ENCODE measurements at places on chromosomes 12 and 14. TPM values are rescaled to one million over a fixed set of nuclear protein-coding genes. Genes with fewer than 3 reads are reported as not detected.
A peak's percentile ranks its signal among the peaks of the same experiment; 100 is the strongest.

Gene KRT83
- total RNA-seq, result not detected

GRCh38 chr12:2195085-2195484, 142.3 kb downstream of the CACNA1C start:
- no peak overlapping the region for H3K4me3 ChIP-seq
- H3K27ac ChIP-seq, result no peak overlapping the region
- H3K27me3 ChIP-seq, result no peaks in the 10 kb centered on the region
- DNase-seq, result no peak
- H3K36me3 ChIP-seq, result no peaks in the 10 kb centered on the region
- no peaks in the 10 kb centered on the region for H3K4me1 ChIP-seq

GRCh38 chr14:57657487-57657886, 163.8 kb upstream of the CCDC198 start:
- no peak overlapping the region for H3K4me3 ChIP-seq
- H3K27me3 ChIP-seq, result no peaks in the 10 kb centered on the region
- no peaks in the 10 kb centered on the region for H3K36me3 ChIP-seq
- no peak for DNase-seq
- no peaks in the 10 kb centered on the region for H3K4me1 ChIP-seq
- no peak overlapping the region for H3K27ac ChIP-seq

GRCh38 chr14:61510736-61511557, 184.4 kb upstream of the HIF1A start:
- H3K4me3 ChIP-seq, result no peak overlapping the region
- peaks cover 7% of the 10 kb centered on the region for H3K4me1 ChIP-seq
- H3K27ac ChIP-seq, result peak overlapping the region; percentile 45
- DNase-seq, result no peak
- no peaks in the 10 kb centered on the region for H3K36me3 ChIP-seq

GRCh38 chr12:120012067-120012621, 23.1 kb downstream of the BICDL1 start:
- H3K4me1 ChIP-seq, result peaks cover 56% of the 10 kb centered on the region
- no peak overlapping the region for H3K27ac ChIP-seq
- H3K4me3 ChIP-seq, result no peak overlapping the region
- no peaks in the 10 kb centered on the region for H3K27me3 ChIP-seq
- no peak for DNase-seq

DNA sequence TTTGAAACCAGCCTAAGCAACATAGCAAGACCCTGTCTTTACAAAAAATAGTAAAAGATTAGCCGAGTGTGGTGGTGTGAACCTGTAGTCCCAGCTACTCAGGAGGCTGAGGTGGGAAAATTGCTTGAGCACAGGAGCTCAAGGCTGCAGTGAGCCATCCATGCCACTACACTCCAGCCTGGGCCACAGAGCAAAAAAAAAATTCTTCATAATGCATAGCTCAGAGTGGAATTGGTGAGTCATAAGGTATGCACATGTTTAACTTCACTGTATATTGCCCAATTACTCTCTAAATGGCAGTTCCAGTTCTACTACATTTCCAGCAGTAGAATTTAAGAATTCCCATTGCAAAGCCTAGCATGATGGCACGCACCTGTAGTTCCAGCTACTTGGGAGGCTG, 26.8 kb upstream of the CLIP1 start:
- no peak for DNase-seq
- no peaks in the 10 kb centered on the region for H3K27me3 ChIP-seq
- H3K27ac ChIP-seq, result no peak overlapping the region
- no peak overlapping the region for H3K4me3 ChIP-seq
- peaks cover 19% of the 10 kb centered on the region for H3K4me1 ChIP-seq

DNA sequence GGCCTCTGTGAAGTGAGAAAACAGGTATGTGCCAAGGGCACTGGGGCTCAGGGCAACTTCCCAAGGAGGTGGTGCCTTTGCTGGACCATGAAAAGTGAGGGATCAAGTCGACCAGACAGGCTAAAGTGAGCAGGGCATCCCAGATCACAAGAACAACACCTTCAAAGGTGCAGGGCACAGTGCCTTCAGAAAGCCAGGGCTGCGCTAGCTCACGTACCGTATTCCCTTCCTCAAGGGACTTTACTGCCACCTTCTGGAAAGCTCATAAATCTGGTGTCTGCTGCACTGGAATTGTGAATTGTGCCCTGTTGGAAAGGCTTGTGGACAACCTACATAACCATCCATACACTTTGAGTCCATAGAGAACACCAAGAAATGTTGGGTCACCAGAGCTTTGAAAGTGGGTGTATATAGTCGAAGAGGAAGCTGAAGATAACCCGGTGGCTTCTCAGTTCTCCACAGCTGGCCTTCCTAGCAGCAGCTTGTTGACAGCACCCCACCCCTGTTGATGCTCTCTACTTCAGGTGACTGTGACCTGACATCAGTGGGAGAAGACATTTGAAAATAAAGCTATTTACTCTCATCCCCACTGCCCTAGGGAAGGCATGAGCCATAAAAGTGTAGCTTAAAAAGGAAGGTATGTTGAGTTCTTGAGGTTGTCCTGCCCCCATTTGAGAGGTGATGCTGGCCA, 24.5 kb downstream of the FIGNL2 start:
- H3K27me3 ChIP-seq, result peaks cover 8% of the 10 kb centered on the region
- no peak overlapping the region for H3K4me3 ChIP-seq
- no peaks in the 10 kb centered on the region for H3K36me3 ChIP-seq

Data from spleen (tissue), 13 donors.